ENCODE measurements at places on chromosomes 3 and 15.

DNA sequence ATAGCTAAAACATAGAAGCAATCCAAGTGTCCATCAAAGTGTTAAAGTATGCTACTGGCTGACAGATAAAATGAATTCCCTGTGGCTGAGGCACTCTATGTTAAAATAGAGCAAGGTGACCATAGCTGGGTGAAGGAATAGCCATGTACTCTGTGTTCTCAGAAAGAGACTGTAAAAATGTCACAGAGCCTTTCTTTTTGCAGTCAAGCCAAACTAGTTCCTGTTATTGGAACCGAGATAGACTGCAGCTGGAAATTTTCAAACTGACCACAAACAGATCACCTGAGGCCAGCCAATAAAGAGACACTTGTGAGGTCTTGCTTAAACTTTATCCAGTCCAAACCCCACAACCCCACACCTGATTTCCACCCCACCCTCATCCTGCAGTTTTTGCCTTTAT, 422.8 kb upstream of the NAALADL2 start:
- DNase-seq: no peak

GRCh38 chr3:51510996-51511395, 11.2 kb upstream of the DCAF1 start:
- no peak for DNase-seq

DNA sequence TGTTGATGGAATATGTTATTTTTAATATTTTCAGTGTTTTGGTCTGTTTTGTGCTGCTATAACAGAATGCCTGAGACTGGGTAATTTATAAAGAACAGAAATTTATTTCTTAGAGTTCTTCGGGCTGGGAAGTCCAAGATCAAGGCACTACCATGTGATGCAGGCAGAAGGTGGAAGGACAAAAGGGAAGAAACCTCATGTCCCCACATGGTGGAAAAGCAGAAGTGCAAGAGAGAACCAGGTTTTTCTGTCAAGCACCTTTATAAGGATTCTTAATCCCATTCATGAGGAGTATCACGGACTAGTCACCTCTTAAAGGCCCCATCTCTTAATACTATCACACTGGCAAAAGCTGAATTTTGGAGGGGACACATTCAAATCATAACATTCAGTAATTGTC, 57.9 kb upstream of the EPHB3 start:
- DNase-seq: no peak

- DNase-seq: no peak
Measured at GRCh38 chr3:53171827-53172505, 11.0 kb downstream of the PRKCD start.

DNA sequence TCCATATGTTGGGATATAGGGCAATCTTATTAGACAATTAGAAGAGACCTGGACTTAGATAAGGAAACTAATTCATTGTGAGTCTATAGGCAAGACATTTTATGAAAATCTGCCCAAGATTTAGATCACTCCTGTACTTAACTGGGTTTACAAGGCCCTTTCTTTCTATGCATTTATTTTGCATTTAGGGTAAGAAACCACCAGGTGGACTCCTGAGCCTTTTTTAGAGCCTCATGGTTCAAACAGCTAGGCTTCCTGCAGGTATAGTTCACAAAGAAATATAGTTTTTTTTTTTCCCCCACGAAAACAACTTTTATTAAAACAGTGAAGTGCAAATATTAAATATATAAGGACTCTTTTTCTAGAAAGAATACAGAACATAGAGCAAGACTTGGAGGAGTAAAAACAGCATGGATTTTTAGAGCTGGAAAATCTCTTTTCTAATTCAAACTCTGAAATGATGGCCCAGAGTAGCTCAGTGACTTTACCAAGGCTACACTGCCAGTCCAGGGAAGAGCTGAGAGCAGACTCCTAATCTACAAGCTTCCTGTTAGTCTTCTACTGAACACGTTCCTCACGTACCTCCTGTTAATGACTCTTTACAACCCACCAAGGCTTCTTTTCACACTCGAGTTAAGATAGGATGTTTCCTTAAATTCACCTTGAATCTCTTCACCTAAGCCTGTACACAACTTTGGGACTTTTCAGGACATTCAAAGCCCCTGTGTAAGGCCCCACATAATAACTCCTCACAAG, 400.9 kb upstream of the ATP11B start:
- no peak for DNase-seq

- DNase-seq: no peak
Measured at GRCh38 chr15:70013656-70014313, 83.9 kb downstream of the TLE3 start.

DNA sequence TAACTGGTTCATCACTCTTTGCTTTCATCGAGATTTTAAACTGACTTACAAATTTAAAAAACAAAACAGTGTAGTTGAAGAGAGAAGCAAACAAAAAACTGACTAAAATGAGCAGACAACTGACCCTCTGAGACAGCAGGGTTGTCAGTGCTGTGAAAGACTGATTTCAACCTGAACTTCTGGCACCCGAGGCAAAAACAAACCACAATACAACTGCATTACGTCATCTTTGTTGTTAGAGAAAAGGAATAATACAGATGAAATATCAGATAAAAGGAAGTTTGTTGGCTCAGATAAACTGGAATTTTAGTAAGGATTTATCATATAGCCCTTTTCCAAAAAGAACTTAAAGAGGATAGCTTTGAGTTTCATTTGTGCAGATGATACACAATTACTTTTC, 51.1 kb downstream of the PARP15 start:
- no peak for DNase-seq

DNA sequence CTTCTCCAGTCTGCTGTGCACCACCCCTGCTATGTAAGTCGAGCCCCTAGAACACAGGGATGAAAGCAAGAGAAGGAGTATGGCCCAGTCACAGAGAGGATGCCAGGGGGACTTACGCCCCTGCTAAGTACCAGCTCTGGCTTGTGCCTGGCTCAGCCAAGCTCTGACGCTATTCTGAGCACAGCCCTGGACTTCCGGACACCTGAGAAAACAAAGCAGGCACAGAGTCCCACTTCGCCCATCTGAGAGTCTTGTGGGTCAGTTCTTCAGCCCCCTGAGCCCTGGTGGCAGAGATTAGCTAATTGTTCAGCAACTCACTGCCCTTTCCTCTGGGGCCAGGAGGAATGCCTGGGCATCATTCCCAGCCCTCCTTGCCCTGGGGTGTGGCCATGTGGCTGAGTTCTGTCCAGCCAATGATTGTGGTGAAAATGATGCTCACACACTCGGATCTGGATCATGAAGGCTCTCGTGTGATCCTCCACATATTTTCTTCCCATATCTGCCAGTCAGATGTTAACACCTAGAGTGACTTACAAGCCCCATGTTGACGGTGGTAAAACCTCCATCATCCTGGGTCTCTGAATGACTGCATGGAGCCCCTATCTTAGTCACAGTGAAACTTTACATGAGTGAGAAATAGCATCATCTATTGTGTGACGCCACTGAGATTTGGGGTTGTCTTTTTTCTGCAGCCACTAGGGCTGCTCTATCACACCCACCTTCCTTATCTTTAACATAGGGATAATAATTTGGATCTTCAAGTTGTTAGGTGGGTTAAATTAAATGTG, 105.7 kb downstream of the TPRA1 start:
- no peak for DNase-seq

- no peak for DNase-seq
Measured at GRCh38 chr3:192826214-192827006, 91.2 kb downstream of the MB21D2 start.

DNA sequence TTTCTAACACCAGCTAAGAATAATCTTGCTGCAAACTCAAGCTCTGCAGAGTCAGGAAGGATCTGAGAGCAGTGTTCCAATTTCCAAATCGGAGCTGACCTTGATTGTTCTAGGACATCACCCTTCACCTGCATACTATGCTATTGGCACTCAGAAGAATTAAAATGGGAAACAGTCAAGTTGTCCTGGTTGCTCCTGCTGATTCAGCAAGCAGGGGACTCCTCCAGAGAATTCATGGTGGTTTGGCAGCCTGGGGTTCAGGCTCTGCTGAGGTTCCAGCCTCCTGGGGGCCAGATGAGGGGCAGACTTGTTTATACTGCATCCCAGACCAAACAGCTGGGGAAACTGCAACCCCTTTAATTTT, 213.7 kb upstream of the ADAMTS9 start:
- no peak for DNase-seq

DNA sequence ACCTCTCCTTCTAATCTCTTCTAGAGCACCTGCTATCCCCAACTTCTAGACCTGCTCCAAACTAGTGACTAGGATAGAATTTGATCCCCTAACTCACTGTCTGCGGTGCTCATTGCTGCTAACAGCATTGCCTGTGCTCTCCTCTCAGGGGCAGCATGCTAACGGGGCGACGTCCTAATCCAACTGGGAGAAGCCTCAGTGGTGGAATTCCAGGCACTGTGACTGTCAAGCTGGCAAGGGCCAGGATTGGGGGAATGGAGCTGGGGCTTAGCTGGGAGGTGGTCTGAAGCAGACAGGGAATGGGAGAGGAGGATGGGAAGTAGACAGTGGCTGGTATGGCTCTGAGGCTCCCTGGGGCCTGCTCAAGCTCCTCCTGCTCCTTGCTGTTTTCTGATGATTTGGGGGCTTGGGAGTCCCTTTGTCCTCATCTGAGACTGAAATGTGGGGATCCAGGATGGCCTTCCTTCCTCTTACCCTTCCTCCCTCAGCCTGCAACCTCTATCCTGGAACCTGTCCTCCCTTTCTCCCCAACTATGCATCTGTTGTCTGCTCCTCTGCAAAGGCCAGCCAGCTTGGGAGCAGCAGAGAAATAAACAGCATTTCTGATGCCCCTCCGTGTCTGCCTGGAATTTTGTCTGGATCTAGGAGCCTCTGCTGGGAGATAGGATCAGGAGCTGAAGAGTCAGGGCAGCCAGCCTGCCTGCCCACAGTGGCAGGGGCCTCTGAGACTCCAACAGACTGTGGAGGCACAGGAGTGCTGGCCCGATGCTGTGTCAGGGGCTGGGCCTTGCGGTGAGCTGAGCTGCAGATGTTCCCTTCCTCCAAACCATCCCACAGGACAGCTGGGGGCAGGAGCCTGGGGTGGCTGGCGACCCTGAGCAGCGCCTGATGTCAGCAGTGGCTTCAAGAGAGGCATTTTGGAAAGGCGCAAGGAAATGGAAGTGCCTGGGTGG, 3.0 kb downstream of the ISLR start:
- no peak for DNase-seq

DNA sequence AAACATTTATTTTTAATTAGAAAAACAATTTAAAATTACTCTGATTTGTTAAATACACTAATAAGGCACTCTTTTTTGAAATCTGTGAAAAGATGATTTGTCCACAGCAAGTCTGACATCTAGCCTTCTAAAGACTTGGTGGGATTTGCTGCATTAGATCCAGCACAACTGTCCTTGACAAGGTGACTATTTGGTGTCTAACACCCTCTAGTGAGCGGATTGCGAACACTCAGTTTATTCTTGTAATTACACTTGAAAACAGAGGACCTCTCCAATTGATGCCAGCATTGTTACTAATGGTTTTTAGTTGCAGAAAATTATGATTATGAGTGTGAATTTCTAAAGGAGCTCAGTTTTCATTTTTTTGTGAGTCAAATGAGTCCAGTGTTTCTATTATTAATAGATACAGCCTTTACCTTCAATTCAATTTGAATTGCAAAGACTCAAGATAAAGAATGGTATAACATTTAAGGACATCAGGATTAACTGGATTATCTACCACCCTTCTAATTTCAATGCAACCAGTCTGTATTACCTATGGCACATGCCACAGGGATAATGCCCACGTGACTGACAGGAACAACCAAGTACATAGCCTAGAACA, 29.7 kb upstream of the STRIT1 start:
- DNase-seq: peak; percentile 90

DNA sequence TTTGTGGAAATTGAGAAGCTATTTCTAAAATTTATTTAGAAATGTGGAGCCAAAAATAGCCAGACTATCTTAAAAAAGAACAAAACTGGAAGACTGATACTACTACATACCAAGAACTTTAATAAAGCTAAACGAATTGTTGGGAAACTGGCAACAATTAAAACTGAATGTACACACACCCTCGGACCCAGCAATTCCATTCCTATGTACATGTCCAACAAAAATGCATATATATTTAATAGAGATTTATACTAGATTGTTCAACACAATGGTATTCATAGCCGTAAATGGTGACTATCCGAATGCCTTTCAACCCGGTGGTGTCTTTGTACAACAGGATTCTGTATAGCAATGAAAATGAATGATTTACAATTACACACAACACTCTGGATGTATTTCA, 136.5 kb upstream of the RASGRP1 start:
- DNase-seq: no peak

DNA sequence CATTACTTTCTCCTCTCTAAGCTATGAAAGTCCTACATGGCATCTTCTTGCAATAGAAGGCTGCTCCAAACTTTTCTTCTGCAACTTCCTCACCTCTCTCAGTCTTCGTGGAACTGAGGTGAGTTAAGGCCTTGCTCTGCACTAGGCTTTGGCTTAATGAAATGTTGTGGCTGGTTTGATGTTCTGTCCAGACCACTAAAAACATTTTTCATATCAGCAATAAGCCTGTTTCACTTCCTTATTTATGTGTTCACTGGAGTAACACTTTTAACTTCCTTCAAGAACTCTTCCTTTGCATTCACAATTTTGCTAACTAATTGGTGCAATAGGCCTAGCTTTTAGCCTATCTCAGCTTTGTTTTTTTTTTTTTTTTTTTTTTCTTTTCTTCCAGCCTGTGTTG, 335.3 kb upstream of the NECTIN3 start:
- DNase-seq: no peak

DNA sequence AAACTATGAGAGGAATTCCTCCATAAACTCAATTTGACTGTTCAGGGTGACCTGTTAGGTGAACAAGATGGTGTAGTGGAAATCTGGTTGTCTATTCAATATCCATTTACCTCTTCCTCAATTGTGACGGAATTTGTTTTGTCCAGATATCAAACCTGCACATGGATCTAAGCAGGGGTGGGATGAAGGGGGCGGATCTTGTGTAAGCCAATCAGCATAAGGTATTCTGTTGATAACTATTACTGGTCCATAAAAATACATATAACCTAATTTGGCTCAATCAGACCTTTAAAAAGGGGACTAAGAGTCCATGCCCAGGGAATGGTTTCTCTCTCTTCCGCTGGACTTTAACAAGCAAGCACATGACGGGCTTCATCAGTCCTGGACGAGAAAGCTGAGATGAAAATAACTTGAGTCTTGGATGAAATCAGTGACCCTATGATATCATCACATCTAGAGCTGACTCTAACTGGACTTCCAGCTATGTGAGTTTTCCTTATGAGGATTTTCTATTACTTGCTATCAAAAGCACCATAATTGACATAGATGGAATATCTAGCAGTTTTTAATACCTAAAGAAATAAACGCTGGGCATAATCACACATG, 5.7 kb upstream of the POPDC2 start:
- DNase-seq: no peak

DNA sequence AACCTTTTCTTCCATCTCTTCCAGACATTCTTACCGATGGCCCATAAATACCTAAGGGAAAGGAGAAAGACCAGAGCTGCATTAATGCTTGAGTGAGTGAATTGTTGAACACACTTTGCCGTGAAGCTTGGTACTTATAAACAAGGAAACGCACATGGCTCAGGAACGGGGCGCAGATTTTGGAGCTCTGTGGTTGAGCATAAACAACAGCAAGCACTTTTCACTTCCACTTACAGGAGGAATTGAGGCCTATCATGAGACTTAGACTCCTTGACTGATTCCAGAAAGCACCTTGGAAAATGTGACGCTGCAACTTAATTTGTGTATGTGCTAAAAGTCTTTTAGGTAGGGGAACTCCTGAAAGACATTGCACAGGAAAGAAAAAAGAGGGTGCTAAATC, 197.5 kb upstream of the FEZF2 start:
- DNase-seq: no peak

- DNase-seq: no peak
Measured at GRCh38 chr3:66581256-66581655, 80.4 kb upstream of the LRIG1 start.

GRCh38 chr3:105349684-105350387, 16.9 kb upstream of the ALCAM start:
- DNase-seq: no peak
